Progenitor cell of endocrine pancreas (in vitro differentiated cells): ENCODE measurements at places on chromosomes 11 and 22.

GRCh38 chr22:16838073-16838472 lies 12.9 kb upstream of the XKR3 start:
- no peaks in the 10 kb centered on the region for H3K4me1 ChIP-seq
- no peak overlapping the region for H3K4me3 ChIP-seq
- H3K27ac ChIP-seq: no peak overlapping the region

DNA sequence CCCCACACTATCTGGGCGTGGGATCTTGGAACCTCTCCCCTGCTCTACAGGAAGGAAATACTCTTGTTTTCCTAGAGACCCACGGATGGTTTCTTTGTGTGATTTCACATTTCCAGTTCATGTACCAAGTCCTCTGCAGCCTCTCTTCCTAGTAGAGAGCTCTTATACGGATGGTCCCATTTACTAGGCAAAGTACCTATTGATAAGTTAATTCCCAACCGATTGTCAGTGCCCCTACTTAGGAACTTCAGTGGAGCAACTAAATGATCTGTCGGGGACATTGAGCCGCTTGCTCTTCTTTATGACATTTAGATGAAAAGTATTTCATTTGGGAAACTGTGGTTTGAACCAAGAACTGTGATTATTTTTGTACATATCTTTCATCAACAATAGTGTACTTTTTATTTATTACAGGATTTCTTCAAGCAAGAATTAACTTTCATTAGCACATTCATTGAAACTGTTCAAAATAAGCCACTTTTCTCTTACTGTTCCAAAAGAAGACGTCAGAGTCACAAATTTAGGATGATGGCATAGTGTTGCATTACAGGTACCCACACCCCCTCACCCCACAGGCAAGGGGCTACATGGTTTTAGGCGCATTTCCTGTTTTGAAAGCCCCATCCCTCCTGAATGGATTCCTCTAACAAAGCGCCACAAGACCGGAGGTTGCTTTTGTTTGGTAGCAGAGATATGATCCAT lies 34.2 kb downstream of the ELMOD1 start:
- no peaks in the 10 kb centered on the region for H3K36me3 ChIP-seq
- H3K27ac ChIP-seq: no peak overlapping the region
- DNase-seq: no peak
- H3K27me3 ChIP-seq: peaks cover 20% of the 10 kb centered on the region
- no peak overlapping the region for H3K4me3 ChIP-seq

DNA sequence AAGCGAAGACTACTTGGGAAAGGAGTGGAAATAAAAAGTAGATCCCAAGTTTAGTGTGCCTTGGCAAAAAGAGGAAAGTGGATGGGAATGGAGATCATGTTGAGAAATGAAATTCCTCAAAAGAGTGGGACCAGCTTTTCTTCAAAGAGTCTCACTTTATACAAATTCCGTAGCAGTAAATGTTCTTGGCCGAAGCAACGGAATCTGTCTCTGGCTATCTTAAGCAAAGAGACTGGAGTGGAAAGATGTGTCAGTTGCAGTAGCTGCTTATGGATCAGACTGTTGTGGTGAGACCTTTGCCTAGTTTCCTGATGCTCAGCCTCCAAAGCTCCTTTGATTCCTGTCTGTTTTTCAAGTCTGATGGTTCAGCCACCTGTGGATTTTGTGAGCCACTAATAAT lies 73.6 kb downstream of the CSTPP1 start:
- H3K27ac ChIP-seq: no peak overlapping the region
- no peak overlapping the region for H3K4me3 ChIP-seq
- no peak for DNase-seq
- no peaks in the 10 kb centered on the region for H3K27me3 ChIP-seq
- peaks cover 6% of the 10 kb centered on the region for H3K36me3 ChIP-seq
- H3K4me1 ChIP-seq: peaks cover 5% of the 10 kb centered on the region

DNA sequence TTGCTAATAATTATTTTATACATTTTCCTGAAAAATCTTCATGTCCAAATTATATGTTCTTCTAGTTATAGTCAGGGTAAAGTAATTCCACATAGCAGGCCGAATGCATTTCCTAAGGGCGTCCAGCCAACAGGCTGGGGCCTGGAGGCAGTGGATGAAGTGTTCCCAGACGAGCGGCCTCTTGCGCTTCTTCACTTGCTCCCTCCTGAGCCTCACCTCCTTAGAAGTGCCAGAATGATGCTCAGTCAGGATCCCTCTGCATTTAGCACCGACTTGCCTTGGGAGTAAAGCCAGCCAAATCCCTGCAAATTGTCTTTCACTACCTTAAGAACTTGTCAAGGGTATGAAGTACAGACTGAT lies 1.5 kb downstream of the OLFML1 start:
- no peak overlapping the region for H3K4me3 ChIP-seq
- no peaks in the 10 kb centered on the region for H3K36me3 ChIP-seq
- H3K27me3 ChIP-seq: no peaks in the 10 kb centered on the region
- peaks cover 9% of the 10 kb centered on the region for H3K4me1 ChIP-seq
- H3K27ac ChIP-seq: no peak overlapping the region

DNA sequence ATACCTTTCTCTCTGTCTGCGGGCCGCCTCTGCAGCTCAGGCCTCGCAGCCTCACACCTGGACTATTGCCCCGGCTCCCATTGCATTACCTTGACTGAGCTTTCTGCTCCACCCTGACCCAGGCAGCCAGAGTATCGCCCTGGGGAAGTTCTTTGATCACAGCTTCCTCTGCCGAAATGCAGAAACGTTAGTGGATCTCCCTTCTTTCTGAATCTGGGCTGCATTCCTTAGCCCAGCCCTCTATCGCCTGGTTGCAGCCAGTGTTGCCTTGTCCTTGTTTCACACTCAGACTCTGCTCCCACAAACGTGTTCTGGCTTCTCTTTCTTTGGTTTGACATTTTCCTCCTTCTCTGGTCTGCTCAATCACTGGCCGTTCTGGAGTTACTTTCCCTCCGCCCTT lies 195.7 kb downstream of the ADAMTS15 start:
- no peak for DNase-seq
- no peak overlapping the region for H3K4me3 ChIP-seq
- H3K27me3 ChIP-seq: peaks cover 16% of the 10 kb centered on the region
- H3K27ac ChIP-seq: no peak overlapping the region
- no peaks in the 10 kb centered on the region for H3K4me1 ChIP-seq
- H3K36me3 ChIP-seq: no peaks in the 10 kb centered on the region

DNA sequence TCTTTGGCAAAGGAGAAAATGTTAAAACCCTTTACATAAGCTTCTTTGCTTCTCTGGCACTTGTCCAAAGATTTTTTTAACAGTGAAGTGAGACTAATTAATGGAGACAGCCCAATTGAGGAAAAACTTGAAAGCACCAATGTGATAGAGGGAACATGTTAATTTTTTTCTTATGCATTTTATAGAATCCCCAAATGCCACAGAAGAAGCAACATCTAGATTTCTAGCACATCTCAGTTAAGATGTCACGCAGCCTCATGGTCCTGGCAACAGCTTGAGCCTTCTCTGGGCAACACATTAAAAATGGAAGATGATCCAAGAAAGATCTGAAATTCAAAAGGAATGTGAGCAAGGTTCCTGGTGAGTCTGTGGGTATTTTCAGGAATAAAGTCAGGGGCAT lies 48.5 kb downstream of the PACSIN2 start:
- peak overlapping the region; percentile 13 for H3K27ac ChIP-seq
- DNase-seq: no peak
- peaks cover 18% of the 10 kb centered on the region for H3K36me3 ChIP-seq
- H3K27me3 ChIP-seq: no peaks in the 10 kb centered on the region
- peaks cover 26% of the 10 kb centered on the region for H3K4me1 ChIP-seq
- no peak overlapping the region for H3K4me3 ChIP-seq

- H3K27ac ChIP-seq: no peak overlapping the region
- no peak for DNase-seq
- H3K4me3 ChIP-seq: no peak overlapping the region
- peaks cover 16% of the 10 kb centered on the region for H3K27me3 ChIP-seq
Measured at GRCh38 chr11:57205041-57205641, 23.4 kb downstream of the LRRC55 start.

GRCh38 chr11:35750315-35750714 lies 87.7 kb downstream of the TRIM44 start:
- DNase-seq: no peak
- H3K4me1 ChIP-seq: peaks cover 20% of the 10 kb centered on the region
- peaks cover 4% of the 10 kb centered on the region for H3K36me3 ChIP-seq
- no peak overlapping the region for H3K27ac ChIP-seq

DNA sequence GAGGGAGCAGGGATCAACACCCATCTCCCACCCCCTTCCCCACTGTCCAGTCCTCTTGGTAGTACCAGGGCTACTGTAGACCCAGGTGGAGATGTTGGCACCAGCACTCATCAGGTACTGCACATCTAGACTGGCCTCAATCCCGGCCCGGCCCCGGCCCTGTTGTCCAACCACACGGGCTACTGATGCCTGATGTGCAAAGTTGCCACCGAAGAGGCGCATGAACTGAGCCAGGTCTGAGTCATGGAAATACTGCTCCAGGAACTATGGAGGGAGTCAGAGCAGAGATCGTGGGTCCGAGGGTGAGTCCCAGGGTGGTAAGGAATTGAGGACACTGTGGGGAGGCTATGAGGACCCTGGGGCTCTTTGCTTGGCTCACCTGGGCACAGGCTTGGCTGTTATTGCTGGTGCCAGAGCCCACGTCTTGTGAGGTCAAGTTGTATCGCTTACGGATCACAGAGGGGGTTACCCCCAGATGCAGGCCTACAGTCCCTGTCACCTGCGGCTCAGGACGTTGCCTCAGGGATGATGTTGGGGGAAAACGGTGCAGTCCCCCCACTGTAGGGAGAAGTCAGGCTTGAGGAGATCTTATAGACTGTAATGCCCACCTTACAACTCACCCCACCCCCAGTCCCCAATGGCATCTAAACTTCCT lies 2.5 kb downstream of the TPP1 start:
- no peak overlapping the region for H3K4me3 ChIP-seq
- H3K4me1 ChIP-seq: peaks cover 1% of the 10 kb centered on the region
- DNase-seq: no peak
- H3K27me3 ChIP-seq: no peaks in the 10 kb centered on the region

GRCh38 chr22:18093661-18094060 lies 15.9 kb downstream of the PEX26 start:
- peaks cover 4% of the 10 kb centered on the region for H3K4me1 ChIP-seq
- H3K27ac ChIP-seq: no peak overlapping the region
- DNase-seq: no peak
